Right lung (tissue), 10 donors: ENCODE measurements at places on chromosomes 6 and 20.

- DNase-seq: no peak
Observed at GRCh38 chr6:112007805-112008204, 46.1 kb upstream of the CCN6 start.

- no peak for DNase-seq
Observed at GRCh38 chr20:39829256-39829655, 859.8 kb downstream of the MAFB start.

DNA sequence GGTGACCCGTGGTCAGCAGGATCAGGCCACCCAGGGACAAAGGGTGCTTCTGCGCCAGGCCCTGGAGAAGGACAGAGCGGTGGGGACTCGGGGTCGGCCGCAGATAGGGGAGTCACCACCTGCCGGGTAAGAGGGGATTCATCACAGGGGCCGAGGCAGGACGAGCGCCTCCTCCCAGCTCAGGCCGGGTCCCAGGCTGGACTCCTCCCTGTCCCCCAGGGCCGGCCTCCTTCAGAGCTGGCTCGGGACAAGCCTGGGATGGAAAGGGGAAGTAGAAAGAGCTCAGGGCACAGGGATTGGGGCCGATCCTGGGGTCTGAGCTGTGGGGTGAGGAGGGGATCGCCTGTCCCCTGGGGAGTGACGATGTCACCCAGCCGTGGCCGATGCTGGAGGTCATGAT lies 154.6 kb upstream of the PROKR2 start:
- no peak for DNase-seq

DNA sequence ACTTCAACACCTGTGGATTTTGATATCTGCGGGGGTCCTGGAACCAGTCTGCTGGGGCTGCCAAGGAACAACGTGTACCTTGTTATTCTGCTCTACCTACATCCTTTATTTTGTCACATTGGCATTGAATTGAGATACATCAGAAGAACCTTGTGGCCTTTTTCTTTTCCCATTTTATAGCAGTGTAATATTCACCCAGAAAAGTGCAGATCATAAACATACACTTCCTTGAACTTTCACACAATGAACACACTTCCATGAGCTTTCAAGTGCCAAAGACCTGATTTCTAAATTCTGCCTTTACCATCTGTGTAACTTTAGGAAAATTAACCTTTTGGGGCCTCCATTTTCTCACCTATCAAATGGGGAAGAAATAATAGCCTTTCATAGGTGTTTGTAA lies 29.9 kb upstream of the RREB1 start:
- no peak for DNase-seq

GRCh38 chr6:159887761-159888160 lies 3.0 kb upstream of the MAS1 start:
- no peak for DNase-seq

- no peak for DNase-seq
Observed at GRCh38 chr6:43736211-43736786, 33.7 kb upstream of the VEGFA start.
